ENCODE measurements at places on chromosomes 1 and 21. TPM values are rescaled to one million over a fixed set of nuclear protein-coding genes. Genes with fewer than 3 reads are reported as not detected.
A peak's percentile ranks its signal among the peaks of the same experiment; 100 is the strongest.

DNA sequence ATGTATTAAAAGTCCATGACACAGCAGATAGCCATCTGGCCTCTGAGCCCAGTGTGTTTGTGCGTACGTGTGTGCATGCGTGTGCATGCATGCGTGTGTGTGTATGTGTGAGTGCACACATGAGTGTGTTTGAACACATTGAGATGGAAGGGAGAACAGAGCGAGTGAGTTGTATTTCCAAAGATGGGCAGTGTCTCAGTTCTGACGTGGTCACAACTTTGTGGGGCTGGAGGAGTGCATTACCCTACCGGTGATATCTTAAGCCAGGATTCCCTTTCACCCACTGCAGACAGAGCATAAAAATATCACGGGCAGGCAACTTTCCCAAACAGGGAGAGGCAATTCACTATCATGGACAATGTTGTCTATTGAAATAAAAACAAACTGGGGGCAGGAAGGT is 27.8 kb downstream of the IRF2BP2 start:
- DNase-seq = no peak

- DNase-seq = no peak
These were observed 77.8 kb downstream of the ALPL start for GRCh38 chr1:21586846-21587601.

DNA sequence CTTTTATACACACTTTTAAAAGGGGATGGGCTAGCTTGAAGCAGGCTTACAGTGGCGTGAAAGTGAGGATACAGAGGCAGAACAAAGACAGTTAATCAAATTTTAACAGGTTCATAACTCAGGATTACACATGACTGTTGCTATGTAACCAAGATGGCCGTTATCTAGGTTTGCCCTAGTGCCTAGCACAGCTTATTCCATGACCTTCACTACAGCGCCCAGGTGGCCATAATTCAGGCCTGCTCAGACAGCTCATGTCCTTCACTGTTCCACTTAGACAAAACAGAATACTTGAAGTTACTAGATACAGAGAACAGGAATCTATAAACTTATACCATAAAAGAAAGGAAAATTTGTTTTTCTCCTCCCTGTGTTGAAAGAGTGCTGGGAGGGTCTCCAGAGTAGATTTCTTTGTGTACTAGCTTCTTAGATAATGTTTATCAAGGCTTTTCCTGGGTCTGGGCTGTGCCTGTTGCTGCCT is 6.2 kb upstream of the SPRR2F start:
- DNase-seq = no peak

GRCh38 chr1:19338323-19338762 is 26.2 kb downstream of the SLC66A1 start:
- DNase-seq = no peak

DNA sequence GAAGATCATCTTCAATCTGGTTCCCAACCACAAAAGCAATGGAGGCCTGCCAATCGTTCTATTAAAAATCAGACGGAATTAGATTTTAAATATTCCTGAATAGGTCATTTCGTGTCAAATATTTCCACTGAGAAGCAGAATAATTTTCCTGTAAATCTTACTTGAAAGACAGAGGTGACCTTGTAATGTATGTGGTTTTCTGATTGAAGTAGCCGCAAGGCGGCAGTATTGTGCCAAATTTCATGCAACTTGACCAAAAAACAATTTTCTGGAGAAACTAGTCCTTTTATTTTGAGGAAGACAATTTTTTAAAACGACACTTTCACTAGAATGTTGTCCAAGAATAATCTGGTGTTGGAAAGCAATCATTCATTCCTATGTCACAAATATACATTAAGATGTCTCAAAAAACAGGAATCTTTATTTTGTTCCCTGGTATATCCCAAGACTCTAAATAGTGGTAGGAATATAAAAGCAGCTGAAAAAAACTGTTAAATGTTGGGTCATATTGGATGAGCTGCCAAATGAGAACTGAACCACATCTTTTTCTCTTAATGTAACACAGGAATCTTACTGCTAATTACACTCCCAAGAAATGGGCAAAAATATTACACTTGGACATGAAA is 33.6 kb downstream of the SPAG17 start:
- peak; percentile 48 for DNase-seq

DNA sequence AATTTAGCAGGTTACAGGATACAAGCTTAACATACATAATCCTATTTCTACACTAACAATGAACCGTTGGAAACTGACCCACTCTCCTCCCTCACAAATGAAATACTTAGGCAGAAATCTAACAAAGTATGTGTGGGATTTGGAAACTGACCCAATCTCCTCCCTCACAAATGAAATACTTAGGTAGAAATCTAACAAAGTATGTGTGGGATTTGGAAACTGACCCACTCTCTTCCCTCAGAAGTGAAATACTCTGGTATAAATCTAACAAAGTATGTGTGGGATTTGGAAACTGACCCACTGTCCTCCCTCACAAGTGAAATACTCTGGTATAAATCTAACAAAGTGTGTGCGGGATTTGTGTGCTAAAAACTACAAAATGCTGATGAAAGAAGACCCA is 60.3 kb downstream of the TRAF5 start:
- DNase-seq = no peak

GRCh38 chr1:180609643-180610555 is 21.9 kb upstream of the XPR1 start:
- DNase-seq = peak; percentile 5

DNA sequence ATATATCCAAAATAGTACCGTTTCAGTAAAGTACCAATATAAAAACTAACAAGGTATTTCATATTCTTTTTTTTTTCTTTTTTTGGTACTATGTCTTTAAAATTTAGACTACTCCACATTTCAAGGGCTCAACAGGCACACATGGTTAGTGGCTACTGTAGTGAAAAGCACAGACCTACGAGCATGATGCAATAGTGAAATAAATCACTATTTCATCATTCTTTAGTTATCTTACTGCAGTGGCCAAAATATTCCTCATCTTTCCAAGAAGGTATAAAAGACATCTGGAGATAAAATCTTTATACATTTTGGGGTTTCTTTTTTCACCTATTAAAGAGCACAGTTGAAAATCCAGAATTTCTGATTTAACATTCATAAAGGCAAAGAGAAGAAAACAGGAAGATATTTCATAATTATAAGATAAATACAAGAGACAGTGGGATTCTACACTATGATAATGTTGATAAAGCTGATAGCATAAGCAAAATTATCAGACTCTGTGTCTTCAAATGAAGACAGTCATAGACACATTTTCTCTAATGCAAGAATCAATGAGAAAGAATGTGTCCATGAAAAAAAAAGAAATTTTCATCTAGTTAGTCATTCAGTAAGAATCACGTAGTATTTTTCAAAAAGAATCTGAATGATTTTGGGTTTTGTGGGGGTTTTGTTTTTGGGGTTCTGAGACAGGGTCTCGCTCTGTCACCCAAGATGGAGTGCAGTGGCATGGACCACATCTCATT is 41.9 kb downstream of the CEP170 start:
- no peak for DNase-seq

DNA sequence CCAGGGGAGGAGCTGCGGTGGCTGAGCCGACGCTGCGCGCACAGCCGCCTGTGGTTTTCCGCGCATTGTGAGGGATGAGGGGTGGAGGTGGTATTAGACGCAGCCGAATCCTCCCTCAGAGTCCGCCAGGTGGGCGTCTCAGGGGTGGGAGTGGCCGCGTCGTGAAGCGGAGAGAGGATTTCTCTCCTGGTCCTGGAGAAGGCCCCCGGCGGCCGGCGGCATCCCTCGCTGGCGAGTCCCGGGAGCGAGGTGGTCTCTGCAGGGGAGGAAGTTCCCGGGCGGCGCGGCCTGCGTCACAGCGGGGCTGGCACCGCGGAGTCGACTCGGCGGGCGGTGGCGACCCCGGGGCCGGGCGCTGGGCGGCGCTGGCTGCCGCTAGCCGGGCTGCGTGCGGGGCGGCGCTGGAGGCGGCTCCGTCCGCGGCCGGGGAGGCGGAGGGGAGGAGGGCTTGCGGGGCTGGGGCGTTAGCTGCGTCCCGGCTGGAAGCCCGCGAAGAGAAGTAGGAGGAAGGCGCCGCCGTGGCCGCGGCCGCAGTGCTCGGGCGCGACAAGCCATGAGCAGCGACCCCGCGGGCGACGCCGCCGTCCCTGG is at the start of gene LRRC8C:
Gene LRRC8C (plus strand): TSS at position 464 of the 591 bp plus-strand sequence. CDS start 53,354 bp downstream, outside the sequence.
- DNase-seq = peak; percentile 86

GRCh38 chr1:116314305-116314919 is 58.6 kb upstream of the ATP1A1 start:
- no peak for DNase-seq

DNA sequence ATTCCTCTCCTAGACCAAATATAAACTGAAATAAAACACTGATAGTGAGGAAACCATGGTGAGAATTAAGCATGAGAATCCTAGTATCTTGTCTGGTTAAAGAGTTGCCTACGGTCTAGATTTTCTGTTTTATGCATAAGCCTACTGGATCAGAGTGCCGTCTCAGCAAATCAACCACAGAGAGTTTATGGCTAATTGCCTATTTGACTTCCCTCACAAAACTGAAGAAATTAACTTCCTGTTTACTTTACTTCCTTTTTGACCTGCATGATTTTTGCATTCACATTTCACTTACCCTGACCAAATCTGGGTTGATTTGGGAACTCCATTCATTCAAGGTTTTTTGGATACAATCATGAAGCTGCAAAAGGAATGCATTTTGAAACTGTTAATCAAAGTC is 5.0 kb downstream of the GCLM start:
- peak; percentile 53 for DNase-seq

DNA sequence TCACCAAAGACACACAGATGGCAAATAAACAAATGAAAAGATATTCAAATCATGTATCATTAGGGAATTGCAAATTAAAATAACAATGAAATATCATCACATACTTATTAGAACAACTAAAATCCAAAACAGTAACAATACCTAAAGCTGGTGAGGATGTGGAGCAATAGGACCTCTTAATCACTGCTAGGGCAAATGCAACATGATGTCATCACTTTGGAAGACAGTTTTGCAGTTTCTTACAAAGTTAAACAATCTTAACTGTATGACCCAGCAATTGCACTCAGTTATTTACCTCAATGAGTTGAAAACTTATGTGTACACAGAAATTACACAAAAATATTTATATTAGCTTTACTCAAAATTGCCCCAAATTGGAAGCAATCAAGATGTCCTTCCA is 47.3 kb downstream of the SELENOF start:
- DNase-seq = no peak

DNA sequence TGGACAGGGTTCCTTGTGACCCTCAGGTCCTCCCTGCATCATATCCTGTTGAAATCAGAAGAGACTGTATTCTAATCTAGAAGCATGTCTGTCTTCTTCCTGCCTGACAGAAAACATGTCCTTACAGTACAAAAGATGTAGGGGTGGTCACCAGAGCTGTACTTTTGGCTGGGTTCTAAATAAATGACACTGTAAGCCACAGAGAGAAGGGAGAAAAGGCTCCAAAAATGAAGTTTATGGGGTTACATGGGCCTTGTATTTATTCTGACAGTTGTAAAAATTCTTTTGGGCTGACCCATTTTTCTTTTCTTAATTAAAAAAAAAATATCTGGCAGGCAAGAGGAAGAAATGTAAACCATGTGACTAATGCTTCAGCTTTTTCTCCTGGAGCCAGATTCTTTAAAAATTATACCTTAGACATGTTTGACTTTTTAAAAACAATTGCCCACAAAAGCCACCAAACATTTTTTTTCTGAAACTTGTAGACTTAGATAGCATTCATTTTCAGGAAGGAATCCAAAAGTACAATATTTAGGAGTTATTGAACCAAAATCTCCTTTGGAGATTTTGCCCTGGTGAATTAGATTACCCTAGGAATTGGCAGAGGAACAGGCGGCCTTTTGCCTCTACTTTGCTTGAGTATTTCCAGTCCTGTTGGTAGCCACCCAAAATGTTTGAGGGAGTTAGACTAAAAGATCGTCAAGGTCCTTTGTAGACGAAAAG is 17.1 kb downstream of the RGL1 start:
- DNase-seq = no peak

DNA sequence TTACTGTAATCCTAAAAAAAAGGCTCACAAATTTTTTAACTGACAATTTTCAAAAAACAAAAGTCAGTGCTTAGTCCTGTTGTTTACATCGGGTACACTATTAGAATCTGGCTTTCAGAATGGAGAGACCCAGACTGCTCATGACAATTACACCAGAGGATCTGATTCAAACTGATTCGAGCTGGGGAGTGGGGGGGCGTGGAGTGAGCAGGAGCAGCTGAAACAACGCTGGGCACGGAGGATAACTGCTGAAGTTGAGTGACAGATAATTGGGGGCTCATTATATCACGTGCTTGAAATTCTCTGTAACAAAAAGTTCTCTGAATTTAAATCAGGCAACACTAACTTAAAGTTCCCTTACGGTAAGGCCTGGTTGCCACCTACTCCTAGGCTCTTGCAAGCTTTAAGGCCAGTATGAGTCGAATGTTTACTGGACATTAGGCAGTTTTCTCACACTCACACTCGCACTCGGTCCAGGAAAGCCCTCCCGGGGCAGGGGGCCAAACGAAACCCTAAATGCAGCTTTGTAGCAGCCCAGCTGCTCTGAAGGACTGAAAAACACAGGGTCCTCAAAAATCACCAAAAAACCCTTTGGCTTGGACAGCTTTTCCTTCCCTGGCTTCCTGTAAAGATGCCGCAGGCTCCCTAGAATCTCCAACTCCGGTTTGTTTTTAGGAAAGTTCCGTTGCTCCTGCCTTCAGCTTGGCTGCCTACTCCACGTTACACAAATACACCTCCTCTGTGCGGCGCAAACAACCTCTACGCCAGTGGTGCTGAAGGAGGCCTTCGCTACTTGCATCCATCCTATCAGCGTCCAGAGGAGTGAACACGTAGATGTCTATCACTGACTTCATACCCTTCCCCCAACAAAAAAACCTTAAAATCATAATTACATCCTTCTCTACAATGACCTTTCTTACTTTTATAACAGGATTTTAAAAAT is 42.9 kb downstream of the CAPZB start:
- DNase-seq = no peak

GRCh38 chr21:45305836-45306235 is 18.1 kb upstream of the POFUT2 start:
- no peak for DNase-seq

The BPNT1 gene
- 98.5 TPM for total RNA-seq

The TMEM52 gene
- 2.5 TPM for total RNA-seq

The C8A gene
- total RNA-seq = not detected

The RHOU gene
- not detected for total RNA-seq

The INTS3 gene
- 67.3 TPM for total RNA-seq

The MNDA gene
- total RNA-seq = not detected
